Cardiac muscle cell (in vitro differentiated cells and primary cell): ENCODE measurements at places on chromosomes 3 and 15. TPM values are rescaled to one million over a fixed set of nuclear protein-coding genes. Genes with fewer than 3 reads are reported as not detected.

DNA sequence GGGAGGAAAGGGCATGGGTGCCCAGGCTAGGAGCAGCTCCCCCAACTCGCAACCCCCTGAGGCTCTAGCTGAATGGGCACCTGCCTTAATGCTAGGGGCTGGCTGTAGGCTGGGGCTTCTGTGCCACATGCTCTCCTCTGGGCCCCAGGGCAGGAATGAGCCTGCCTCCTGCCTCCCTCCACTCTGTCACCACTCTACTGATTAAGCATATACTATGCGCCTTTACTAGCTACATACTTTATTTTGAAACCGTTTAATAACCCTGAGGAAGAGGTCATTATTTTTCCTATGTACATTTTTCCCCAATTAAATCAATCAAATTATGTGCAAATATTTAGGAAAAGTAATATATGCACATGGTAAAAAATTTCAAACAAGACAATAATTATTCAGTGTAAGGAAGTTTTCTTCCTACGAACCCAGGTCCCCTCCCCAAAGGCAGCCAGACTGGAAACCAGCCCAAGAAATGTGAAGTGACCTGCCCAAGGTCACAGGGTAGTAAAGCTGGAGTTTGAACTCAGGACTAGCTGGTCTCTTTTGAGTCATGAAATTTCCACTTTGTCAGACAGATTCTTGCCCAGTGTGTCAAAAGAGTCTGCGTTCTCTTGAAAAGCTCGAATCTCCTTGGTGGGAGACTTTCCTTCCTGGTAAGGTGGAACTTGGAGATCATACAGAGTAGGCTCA is 122.5 kb downstream of the DNAJB8 start:
- DNase-seq = peak; percentile 28

Gene GHSR
- not detected in 2 replicates for total RNA-seq

- no peak for DNase-seq
Observed at GRCh38 chr3:18264361-18264760, 160.8 kb downstream of the SATB1 start.

DNA sequence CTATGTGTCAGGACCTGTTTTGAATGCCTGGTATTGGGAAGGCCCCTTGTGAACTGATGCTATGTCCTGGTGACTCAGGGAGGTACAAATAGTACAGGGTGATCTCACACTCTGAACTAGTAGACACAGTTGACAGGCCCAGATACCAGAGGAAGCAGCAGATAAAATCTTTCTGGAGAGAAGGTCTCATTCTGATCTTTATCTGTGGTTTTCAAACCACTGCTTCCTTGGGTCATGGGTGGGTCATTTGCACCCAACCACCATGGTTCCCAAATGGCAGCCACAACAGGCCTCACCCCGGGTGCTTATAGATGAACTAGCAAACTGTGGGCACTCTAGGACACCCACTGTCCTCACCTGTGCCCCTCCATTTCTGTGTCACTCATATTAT is 43.4 kb downstream of the PXYLP1 start:
- DNase-seq = no peak

Gene MCF2L2
- 7.0 and 12.9 TPM in 2 replicates for total RNA-seq

DNA sequence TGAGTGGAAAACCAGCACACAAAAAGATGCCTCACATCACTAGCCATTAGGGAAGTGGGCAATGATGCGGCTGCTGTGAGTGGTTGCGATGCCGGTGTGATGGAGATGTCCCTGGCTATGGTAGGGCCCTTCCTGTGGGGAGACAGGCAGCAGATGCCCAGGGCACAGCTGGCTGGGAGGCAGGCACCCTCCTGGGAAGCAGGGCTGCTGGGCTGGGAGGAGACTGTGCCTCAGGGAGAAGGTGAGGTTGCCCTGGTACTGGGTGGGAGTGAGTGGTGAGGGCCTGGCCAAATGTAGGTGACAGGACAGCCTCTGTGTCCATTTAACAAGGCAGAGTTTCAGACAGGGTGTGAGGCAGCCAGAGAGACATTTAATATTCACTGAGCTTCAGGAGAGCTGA is 335.6 kb downstream of the OCA2 start:
- DNase-seq = no peak

GRCh38 chr15:68192117-68192516 is 13.0 kb downstream of the CALML4 start:
- no peak for DNase-seq

DNA sequence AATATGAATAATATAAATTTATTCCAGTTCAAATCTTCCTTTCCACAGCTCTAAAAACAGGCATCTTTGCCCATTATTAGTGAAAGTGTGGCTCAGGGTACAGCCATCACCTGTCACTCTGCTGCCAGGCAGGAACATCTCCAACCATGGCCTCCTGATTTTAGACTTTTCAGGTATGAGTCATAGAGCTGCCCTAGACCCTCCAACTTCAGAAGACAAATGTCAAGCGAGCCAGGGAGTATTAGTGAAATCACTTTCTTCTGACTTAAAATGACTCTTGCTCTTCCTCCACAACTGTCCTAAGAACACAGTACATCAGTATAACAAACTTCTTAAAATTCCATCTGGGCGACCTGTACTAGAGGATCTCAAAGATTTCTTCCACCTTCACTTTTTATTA is 78.1 kb upstream of the AKAP13 start:
- DNase-seq = no peak

DNA sequence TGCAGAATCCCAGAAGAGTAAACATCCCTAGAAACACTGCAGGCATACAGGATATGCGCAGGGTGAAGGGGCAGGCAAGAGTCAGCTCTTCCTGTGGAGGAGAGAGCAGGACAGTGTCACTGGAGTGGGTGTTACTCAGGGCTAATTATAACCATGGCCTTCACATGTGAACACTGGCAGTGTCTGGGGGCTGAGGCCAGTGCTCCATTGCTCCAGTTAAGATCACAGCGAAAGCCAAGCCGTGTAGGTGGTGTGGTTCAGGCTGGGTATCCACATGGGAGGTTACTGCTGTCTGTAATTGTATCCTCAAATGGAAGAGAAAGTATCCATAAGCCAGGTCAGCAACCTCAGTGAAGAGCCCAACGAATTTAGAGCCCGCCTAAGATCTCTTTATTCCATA is 84.6 kb downstream of the MESD start:
- peak; percentile 5 for DNase-seq

DNA sequence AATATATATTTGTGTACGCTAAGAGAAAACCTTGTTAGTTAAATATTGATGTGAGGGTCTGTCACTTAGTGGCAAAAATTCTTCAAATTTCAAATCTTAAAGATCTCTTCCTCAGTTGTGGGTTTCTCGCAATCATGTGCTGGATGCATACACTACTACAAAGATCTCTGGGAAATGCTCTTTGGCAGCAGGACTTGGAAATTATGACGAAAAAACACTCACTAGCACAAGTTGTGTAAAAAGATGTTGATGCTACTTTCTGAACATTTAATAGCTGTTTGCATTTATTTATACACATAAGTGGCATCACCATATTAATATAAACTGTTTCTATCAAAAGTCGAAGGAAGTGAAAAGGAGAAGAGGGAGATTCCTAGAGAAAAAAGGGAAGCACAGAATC is 10.8 kb upstream of the NANOGP8 start:
- DNase-seq = no peak

DNA sequence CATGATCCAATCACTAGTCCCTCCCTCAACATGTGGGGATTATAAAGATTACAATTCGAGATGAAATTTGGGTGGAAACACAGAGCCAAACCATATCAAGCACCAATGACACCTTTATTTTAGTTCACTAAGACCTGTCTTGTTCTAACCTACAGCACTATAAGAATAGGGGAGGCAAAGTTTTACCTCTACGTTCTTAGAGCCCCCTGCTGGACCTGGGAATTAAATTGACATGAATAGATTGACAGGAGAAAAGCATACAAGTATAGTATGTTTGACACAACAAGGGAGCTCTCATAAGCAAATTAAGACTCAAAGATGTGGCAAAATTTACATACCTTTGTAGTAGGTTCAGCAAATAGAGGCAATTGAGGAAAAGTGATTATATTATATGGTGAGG is 974.4 kb upstream of the ALCAM start:
- no peak for DNase-seq
